SIG-M5 (cell line): ENCODE measurements at places on chromosomes 12 and 14.

GRCh38 chr12:26287671-26288381 is 92.5 kb downstream of the SSPN start:
- DNase-seq, result no peak

- peak; percentile 51 for DNase-seq
Observed at GRCh38 chr12:122090759-122091515, 12.4 kb downstream of the MLXIP start.

DNA sequence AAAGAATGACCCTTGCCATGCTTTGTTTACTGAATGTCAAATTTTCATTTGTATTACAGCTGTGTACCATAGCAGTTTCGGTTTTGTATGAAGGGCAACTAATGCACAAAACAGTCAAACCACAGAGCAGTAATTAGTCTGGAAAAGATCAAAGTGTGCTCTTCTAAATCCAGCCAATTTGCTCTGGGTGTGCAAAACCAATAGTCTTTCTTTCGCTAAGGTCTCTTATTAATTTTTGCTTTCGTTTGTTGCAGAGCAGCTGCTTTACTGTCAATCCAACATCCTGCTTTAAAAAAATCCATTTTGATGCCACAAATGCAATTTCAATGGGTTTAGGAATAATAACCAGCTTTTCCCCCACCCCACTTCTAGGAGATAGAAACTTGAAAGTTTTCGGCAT is 114.2 kb downstream of the BRMS1L start:
- no peak for DNase-seq

DNA sequence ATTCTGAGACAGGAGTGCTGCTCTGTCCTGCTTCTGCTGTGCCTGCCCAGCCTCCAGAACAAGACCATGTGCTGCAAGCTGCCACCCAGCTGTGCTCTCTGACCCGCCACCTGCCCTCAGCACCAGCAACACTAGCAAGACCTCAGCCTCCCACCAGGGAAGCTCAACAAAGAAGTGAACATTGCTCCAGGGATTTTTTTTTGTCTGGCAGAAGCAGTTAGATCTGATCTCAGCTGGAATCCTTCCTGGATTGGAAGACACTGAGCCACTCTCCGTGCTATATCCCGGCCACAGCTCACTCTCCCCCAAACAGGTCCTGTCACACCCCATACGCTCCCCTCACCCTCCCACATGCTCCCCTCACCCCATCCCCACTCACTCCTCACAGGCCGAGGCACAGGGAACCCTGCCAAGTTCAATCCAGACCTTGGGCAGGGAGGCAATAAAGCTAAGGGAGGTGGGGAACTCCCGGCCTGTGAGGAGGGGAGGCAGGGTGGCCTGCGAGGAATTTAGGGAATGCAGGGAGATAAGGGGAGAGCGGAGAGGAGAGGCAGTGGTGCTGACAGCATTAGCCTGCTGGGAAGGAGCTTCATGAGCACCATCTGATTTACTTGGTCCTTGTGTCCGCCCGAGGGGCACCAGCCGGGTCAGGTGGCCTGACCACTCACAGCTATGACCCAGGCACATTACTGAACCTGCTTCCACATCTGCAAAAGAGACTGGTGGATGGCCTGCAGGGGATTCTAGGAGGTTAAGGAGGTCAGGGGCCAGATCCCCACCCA is 29.7 kb downstream of the CCDC85C start:
- no peak for DNase-seq

- DNase-seq, result no peak
Observed at GRCh38 chr14:36505892-36506731, 13.9 kb downstream of the NKX2-1 start.

DNA sequence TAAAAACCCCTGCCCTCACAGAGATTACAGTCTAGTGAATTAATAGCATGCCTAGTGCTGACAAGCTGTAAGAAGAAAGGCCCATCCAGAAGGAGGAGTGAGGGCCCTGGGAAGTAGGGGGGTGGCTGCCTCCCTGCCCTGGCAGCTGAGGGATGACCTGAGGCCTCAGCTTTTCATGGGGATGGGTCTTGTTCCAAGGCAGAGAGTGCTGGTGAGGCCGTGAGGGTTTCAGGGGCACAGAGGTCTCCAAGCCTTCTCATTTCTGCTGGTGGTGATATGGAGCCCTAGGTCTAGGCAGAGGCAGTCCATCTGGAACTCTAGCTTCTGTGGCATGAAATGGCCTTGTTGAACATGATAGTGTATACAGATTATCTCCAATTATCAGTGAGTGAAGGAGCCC is 114.4 kb downstream of the ZFP36L1 start:
- no peak for DNase-seq

GRCh38 chr12:38775457-38775856 is 129.9 kb downstream of the CPNE8 start:
- DNase-seq, result no peak

DNA sequence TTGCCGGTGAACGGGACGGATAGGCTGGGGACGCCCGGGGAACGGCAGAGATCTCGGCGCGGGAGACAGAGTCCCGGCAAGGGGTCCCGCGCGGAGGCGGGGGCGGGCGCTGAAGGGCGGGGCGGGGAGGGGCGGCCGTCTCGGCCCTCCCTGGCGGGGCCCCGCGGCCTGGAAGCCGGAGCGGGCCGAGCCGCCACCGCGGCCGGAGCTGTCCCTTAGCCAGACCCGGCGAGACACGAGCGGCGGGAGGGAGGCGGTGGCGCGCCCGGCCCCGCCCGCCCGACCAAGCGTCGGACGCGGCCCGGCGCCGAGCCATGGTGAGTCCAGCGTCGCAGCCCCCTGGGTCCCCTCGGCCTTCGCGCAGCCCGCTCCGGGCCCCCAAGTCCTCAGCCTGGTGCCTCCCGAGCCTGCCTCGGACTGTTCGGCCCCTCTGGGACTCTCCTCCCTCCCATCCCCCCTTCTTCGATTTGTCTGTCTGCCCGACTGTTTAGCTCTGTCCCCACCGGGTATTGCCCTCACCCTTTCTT is at the start of gene ARHGEF40:
Gene ARHGEF40 (plus strand): TSS at position 222 of the 527 bp plus-strand sequence. CDS start 93 bp downstream, at position 315.
- no peak for DNase-seq

DNA sequence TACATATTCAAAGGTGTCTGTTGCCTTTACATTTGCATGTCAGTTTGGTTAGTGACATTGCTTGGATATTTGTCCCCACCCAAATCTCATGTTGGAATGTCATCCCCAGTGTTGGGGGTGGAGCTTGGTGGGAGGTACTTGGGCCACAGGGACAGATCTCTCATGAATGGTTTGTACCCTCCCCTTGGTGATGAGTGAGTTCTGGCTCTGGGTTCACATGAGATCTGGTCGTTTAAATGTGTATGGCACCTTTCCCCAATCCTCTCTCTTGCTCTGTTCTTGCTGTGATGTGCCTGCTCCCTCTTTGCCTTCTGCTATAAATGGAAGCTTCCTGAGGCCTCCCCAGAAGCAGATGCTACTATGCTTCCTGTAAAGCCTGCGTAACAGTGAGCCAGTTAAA is 207.9 kb upstream of the DIO3 start:
- DNase-seq, result no peak

DNA sequence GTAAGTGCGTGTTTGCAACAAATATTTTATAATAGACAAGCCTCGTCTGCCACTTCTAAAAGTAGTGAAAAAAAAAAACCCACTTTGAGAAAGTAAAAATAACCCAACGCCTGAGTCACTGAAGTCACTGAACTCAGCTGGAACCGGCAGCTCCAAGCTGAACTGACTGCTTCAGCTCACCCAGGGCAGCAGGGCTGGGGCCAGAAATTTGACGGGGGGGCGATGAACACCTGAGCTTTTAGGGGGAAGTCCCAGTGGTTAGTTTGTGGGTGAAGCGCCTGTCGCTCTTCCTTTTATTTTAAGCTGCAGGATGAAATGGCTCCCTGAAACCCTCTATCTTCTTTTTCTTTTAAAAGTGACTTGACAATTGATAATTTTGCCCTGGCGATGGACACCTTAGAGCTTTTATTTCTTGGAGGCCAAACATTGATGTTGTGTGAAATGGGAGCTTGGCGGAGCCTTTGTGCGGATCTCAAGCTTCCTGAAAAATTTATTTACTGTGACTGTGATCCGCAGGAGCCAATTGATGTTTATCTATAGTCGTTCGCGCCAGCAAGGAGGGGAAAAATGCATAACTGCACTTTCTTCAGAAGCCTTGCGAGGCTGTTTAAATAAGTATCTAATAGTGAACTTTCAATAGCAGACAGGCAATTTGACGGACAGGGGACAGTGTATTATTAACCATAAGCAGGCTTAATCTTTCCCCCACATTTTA is 173.2 kb upstream of the MYL2 start:
- no peak for DNase-seq

DNA sequence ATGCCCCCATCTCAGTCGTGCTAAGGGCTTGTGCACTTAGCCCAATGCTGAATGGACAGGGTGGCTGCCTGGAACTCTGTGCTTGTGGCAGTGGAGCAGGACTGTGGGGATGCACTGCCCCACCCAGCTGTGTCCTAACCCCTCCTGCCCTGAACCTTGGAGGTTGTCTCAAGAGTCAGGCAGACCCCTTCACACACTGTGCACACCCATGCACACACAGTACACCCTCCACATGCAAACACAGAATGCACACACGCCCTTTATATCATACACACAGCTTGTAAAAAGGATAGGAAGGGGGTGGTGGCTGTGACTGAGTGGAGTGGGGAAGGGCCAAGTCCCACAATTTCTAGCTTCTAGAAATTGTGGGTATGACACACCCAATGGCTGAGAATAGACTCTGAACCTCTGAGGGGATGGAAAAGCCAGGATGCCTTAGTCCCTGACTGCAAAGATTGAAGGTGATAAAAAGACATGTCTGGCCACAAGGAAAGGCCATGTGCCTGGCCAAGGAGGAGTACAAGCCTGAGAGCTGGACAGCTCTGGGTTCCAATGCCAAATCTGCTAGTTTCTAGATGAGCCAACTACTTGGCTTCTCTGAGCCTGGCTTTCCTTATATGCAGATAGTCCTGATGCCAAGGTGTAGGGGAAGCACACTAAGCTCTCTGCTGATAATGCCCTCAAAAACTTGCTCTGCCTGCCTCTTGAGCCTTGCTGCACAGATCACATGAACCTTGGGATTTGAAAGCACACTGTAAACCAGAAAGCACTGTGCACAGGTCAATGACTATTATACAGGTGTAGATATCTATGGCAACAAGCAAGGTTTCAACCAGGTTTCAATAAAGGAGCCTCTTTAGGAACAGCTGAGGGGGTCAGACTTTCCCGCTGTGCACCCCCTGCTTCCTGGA is 8.4 kb downstream of the KRT8 start:
- no peak for DNase-seq

GRCh38 chr14:51185180-51185579 is 54.9 kb upstream of the TMX1 start:
- DNase-seq, result no peak
